Tracheal epithelial cell (primary cell): ENCODE measurements at places on chromosomes 1 and 21. TPM values are rescaled to one million over a fixed set of nuclear protein-coding genes. Genes with fewer than 3 reads are reported as not detected.

The ZBTB8A gene
- total RNA-seq, result 6.7 and 10.4 TPM in 2 replicates

The SPATC1L gene
- total RNA-seq, result 2.4 and 3.4 TPM in 2 replicates

The ATP1A2 gene
- total RNA-seq, result not detected in 2 replicates

The PTAFR gene
- 7.5 and 8.7 TPM in 2 replicates for total RNA-seq

The KRTAP13-1 gene
- total RNA-seq, result not detected in 2 replicates

The RUNX3 gene
- total RNA-seq, result 0.48 and 0.85 TPM in 2 replicates

The CD34 gene
- total RNA-seq, result 0.21 and 0.24 TPM in 2 replicates

The LCE3E gene
- total RNA-seq, result 0.48 TPM in 1 of 2 replicates, not detected in the other

The OR2W3 gene
- total RNA-seq, result not detected in 2 replicates

The ITGB2 gene
- 1.7 and 3.6 TPM in 2 replicates for total RNA-seq

The C1orf74 gene
- 8.1 and 15.9 TPM in 2 replicates for total RNA-seq

The SPATA1 gene
- total RNA-seq, result 0.21 and 0.72 TPM in 2 replicates

The PHLDA3 gene
- total RNA-seq, result 233 and 236 TPM in 2 replicates

The HMGCS2 gene
- total RNA-seq, result not detected in 2 replicates

The AP4B1 gene
- total RNA-seq, result 6.6 and 8.7 TPM in 2 replicates

The CFAP45 gene
- total RNA-seq, result 0.24 and 0.64 TPM in 2 replicates

The CYP4B1 gene
- total RNA-seq, result 0.72 TPM in 1 of 2 replicates, not detected in the other

The TRIM45 gene
- total RNA-seq, result 2.8 and 2.9 TPM in 2 replicates

The RNF186 gene
- under 0.01 TPM in 1 of 2 replicates, not detected in the other for total RNA-seq

The ENAH gene
- total RNA-seq, result 68.4 and 72.3 TPM in 2 replicates

The CD1D gene
- 0.96 and 3.8 TPM in 2 replicates for total RNA-seq

The CELA3B gene
- total RNA-seq, result 1.9 TPM in 1 of 2 replicates, not detected in the other

The SMIM1 gene
- total RNA-seq, result 6.7 TPM in 1 of 2 replicates, not detected in the other

The RXFP4 gene
- 0.24 TPM in 1 of 2 replicates, not detected in the other for total RNA-seq

The OR2T29 gene
- not detected in 2 replicates for total RNA-seq
